Aortic smooth muscle cell (primary cell): ENCODE measurements at places on chromosomes 11 and 22. TPM values are rescaled to one million over a fixed set of nuclear protein-coding genes. Genes with fewer than 3 reads are reported as not detected.

Gene DEPDC7
- 3.4 and 5.8 TPM in 2 replicates for total RNA-seq

Gene MIAT
- total RNA-seq, result 0.53 and 0.75 TPM in 2 replicates

Gene STT3A
- 248 and 313 TPM in 2 replicates for total RNA-seq

Gene REXO2
- total RNA-seq, result 193 and 205 TPM in 2 replicates

Gene CBX7
- total RNA-seq, result 6.2 and 8.2 TPM in 2 replicates

Gene CALCB
- total RNA-seq, result not detected in 2 replicates

Gene RFPL2
- not detected in 2 replicates for total RNA-seq

Gene IL10RA
- total RNA-seq, result not detected in 2 replicates

Gene H19
- 0.37 TPM in 1 of 2 replicates, not detected in the other for total RNA-seq

Gene SGSM1
- total RNA-seq, result 1.5 and 2.6 TPM in 2 replicates

Gene C11orf86
- not detected in 2 replicates for total RNA-seq

Gene COX8A
- total RNA-seq, result 467 and 521 TPM in 2 replicates

Gene SUSD2
- 17.5 and 18.1 TPM in 2 replicates for total RNA-seq

Gene ADORA2A
- 2.2 and 2.4 TPM in 2 replicates for total RNA-seq

Gene PRG3
- total RNA-seq, result not detected in 2 replicates

Gene FAM180B
- not detected in 2 replicates for total RNA-seq

Gene SLC22A12
- total RNA-seq, result not detected in 2 replicates

Gene RPLP2
- 310 and 345 TPM in 2 replicates for total RNA-seq

Gene VPREB1
- total RNA-seq, result not detected in 2 replicates

Gene MYEOV
- total RNA-seq, result 1.2 and 2.5 TPM in 2 replicates

Gene OR5J2
- total RNA-seq, result not detected in 2 replicates

Gene PRODH
- total RNA-seq, result 0.06 TPM in 1 of 2 replicates, not detected in the other

Gene MS4A4E
- not detected in 2 replicates for total RNA-seq

Gene RFPL3
- not detected in 2 replicates for total RNA-seq

Gene FANCF
- total RNA-seq, result 6.3 and 7.0 TPM in 2 replicates

Gene TENM4
- total RNA-seq, result 11.1 and 15.6 TPM in 2 replicates

Gene ZNF215
- 2.5 and 4.0 TPM in 2 replicates for total RNA-seq

Gene SMCO4
- total RNA-seq, result 8.5 and 9.3 TPM in 2 replicates

Gene PTPRJ
- 6.9 and 9.8 TPM in 2 replicates for total RNA-seq

Gene DYNC2H1
- 46.6 and 56.0 TPM in 2 replicates for total RNA-seq

Gene PRAME
- total RNA-seq, result 0.06 TPM in 1 of 2 replicates, not detected in the other

Gene KLHDC7B
- under 0.01 TPM in 1 of 2 replicates, not detected in the other for total RNA-seq

Gene RAC2
- 3.0 and 4.4 TPM in 2 replicates for total RNA-seq

Gene CBLIF
- total RNA-seq, result not detected in 2 replicates

Gene MOGAT2
- not detected in 2 replicates for total RNA-seq

Gene VSIG10L2
- total RNA-seq, result not detected in 2 replicates

Gene RCN1
- total RNA-seq, result 179 and 222 TPM in 2 replicates

Gene CFL1
- 1,495 and 1,569 TPM in 2 replicates for total RNA-seq

Gene ARHGAP8
- total RNA-seq, result not detected in 2 replicates

Gene PTPN5
- not detected in 2 replicates for total RNA-seq

Gene ELMOD1
- total RNA-seq, result 0.13 and 0.19 TPM in 2 replicates

Gene NCF4
- not detected in 2 replicates for total RNA-seq

Gene NXPE2
- 0.06 and 0.13 TPM in 2 replicates for total RNA-seq

Gene CNTF
- 0.92 and 1.9 TPM in 2 replicates for total RNA-seq

Gene SMTNL1
- total RNA-seq, result not detected in 2 replicates
